HS-27A (cell line): ENCODE measurements at places on chromosomes 16 and 17.

DNA sequence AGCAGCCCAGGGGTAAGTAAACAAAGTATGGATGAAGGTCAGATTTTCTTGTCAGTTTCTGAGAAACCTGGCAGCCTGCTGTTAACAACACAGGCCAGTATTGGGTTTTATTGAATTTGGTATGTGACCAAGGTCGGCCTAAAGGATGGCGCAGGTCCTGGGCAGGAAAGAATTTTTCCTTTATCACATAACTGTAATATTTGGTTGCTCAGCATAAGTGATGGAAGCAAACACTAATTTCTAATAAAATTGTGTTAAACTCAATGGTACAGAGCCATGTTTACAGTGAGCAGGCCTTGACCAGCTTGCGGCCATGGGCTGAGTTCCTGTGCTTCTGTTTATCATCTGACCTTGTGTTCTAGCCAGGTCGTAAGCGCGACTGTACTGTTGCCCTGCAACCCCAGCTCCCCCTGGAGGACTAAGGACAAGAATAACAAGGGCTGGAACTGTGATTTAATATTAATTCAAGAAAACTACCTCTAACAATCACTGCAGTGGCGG is 10.5 kb downstream of the POLDIP2 start:
- DNase-seq: no peak

GRCh38 chr16:25270577-25270976 is 12.9 kb upstream of the ZKSCAN2 start:
- no peak for DNase-seq

GRCh38 chr17:21001813-21002221 is 41.0 kb downstream of the USP22 start:
- no peak for DNase-seq

DNA sequence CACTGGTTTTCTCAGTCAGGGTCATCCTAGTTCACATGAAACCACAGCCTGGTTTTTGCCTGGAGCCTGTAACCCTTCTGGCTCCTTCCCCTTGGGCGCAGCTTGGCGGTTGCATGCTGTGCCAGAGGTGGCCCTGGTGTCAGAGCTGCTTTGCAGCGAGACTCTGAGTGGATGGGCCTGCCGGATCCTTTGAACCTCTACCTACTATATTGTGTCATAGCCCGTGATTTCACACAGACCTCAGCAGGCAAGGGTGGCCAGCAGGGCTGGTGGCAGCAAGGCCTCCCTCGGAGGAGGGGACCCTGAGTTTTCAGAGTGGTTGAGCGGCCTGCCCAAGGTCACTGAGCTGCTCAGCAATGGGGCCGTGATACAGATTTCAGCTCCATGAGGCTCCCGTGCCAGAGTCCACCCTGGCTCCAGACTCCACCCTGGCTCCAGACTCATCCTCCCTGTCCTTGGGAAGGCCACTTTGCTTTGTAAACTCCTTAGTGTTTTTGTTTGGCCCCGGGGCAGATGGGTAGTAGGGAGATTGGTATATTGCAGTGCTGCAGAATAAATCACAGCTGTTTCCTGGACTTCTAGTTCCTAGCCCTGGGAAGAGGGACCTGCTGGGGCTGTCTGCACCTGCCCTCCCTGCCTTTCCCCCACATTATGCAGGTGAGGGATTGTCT is 9.7 kb downstream of the MPRIP start:
- DNase-seq: no peak

GRCh38 chr16:62475573-62475972 is 439.3 kb upstream of the CDH8 start:
- no peak for DNase-seq

- DNase-seq: no peak
Observed at GRCh38 chr17:28940675-28941074, 10.6 kb downstream of the PHF12 start.

GRCh38 chr16:35171106-35171505 is 1711.7 kb downstream of the TP53TG3F start:
- no peak for DNase-seq

DNA sequence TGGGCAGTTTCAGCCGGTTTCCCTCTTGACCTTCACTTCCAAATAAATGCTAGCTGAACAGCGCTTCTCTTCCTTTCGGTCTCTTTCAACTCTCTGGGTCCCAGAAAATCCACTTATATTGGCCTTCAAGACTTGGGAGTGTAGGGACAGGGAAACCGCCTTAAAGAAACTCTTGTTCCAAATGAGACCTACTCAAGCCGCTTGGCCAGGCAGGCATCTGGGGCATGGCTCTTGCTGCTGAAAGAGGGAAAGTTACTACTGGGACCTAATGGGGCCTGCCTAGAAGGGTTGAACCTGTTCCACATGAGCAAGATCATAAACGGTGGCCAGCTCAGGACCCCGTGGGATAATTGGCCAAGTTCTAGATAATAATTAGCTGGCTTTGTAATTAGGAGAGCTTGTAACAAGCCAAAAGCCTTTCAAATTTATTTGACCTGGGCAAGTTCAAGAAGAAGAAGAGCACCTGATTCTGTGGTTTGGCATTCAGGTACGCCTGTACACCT is 13.2 kb downstream of the CDH1 start:
- DNase-seq: no peak

- no peak for DNase-seq
Observed at GRCh38 chr16:22052980-22053379, 39.4 kb upstream of the VWA3A start.

- no peak for DNase-seq
Observed at GRCh38 chr17:19342611-19343255, 19.8 kb downstream of the B9D1 start.

GRCh38 chr17:14294876-14295275 is 6.0 kb upstream of the HS3ST3B1 start:
- no peak for DNase-seq
